ENCODE measurements at places on chromosomes 7 and 10. TPM values are rescaled to one million over a fixed set of nuclear protein-coding genes. Genes with fewer than 3 reads are reported as not detected.

GRCh38 chr7:6158424-6159096, 113.9 kb downstream of the CYTH3 start:
- no peak overlapping the region for H3K4me3 ChIP-seq
- no peaks in the 10 kb centered on the region for H3K36me3 ChIP-seq
- H3K27me3 ChIP-seq: no peaks in the 10 kb centered on the region

DNA sequence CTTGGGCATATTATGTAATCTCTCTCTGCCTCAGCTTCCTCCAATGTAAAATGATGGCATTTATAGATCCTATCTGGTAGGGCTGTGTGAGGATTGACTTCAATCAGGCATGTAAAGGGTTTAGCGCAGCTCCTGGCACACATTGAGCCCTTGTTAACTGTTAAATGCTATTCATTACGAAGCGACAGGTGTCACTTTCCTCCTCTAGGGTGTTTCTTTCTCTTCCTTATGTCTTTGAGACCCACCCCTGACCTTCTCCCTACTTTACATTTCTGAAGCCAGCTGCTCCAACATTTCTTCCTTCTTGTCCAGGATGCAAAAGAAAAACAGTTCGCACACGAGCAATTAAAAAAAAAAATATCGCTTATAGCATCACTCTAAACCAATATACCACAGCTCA, 5.7 kb upstream of the R3HCC1L start:
- no peak overlapping the region for H3K4me3 ChIP-seq
- DNase-seq: no peak
- no peak overlapping the region for H3K27ac ChIP-seq
- H3K36me3 ChIP-seq: no peaks in the 10 kb centered on the region
- no peaks in the 10 kb centered on the region for H3K4me1 ChIP-seq

GRCh38 chr10:132507956-132508490, 29.6 kb upstream of the INPP5A start:
- H3K4me1 ChIP-seq: no peaks in the 10 kb centered on the region
- no peak overlapping the region for H3K4me3 ChIP-seq
- DNase-seq: no peak
- H3K36me3 ChIP-seq: no peaks in the 10 kb centered on the region

DNA sequence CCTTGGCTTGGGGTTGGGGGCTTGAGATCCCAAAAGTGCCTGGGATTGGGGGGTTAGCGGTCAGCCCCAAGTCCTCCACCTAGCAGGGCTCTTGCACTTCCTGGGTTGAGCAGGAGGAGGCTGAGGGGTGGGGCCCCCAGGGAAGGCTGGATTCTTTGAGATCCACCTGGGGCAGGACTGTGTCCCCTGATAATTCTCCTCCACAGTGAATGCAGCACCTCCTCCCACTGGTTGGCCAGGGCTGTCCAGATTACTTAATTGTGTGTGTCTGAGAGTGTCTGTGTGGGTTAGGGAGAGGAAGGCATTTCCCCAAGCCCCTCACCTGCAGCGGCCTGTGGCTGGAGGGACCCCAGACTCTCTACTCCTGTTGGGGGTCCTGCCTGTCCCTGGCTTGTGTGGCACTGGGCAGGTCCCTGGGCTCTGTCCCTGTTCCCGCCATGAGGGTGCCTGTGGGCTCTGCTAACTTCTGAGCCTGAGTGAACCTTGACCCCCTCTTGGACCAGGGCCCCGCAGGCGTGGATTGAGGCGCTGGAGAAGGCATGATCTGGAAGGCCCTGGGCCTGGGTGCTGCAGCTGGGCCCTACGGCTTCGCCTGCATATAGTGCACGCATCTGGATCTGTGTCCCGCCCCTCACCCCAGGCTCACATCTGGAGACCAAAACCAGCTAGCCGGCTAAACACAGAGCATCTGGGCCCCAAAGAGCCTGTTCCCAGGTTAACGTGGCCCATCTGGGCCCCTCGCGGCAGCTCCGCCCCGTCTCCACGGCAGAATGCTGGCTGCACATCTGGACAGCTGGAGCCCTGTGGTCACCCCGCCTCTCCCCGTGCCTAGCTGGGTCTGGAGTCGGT, 10.4 kb downstream of the TMEM270 start:
- H3K4me1 ChIP-seq: no peaks in the 10 kb centered on the region
- no peak for DNase-seq
- no peak overlapping the region for H3K4me3 ChIP-seq
- H3K36me3 ChIP-seq: no peaks in the 10 kb centered on the region

- no peaks in the 10 kb centered on the region for H3K4me1 ChIP-seq
- peak; percentile 47 for DNase-seq
- H3K36me3 ChIP-seq: no peaks in the 10 kb centered on the region
- H3K27me3 ChIP-seq: no peaks in the 10 kb centered on the region
- H3K4me3 ChIP-seq: no peak overlapping the region
- no peak overlapping the region for H3K27ac ChIP-seq
Measured at GRCh38 chr10:71797533-71798307, 24.4 kb upstream of the VSIR start.

- H3K4me1 ChIP-seq: no peaks in the 10 kb centered on the region
- H3K4me3 ChIP-seq: no peak overlapping the region
- no peaks in the 10 kb centered on the region for H3K36me3 ChIP-seq
- no peak overlapping the region for H3K27ac ChIP-seq
- DNase-seq: no peak
- no peaks in the 10 kb centered on the region for H3K27me3 ChIP-seq
Measured at GRCh38 chr7:2159176-2159520, 73.6 kb downstream of the MAD1L1 start.

DNA sequence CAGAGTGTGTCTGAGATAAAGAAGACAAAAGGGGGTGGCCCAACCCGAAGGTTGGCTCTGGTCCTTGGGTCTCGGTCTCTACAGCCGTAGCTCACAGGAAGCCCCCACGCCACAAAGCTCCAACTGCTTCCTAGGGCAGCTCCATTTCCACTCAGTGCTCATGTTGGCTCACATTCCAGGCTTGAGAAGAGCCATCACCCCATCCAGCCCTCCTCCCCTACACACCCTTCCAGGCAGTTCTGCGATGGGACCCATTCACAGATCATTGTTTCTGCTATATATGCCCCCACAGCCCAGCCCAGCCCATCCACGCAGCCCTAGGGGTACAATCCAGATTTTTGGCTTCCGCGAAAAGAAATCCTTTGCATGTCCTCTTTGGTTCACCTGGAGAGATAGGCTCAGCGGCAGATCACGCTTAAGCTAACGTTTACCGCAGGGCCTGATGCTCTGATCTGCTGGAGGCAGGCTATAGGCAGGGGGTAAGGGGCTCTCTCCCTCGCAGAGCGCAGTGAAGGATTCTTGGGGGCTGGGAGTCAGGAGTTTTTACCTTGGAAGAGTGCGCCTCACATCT, 6.2 kb upstream of the HOXA11 start:
- no peak for DNase-seq
- no peaks in the 10 kb centered on the region for H3K4me1 ChIP-seq
- no peak overlapping the region for H3K4me3 ChIP-seq
- H3K36me3 ChIP-seq: no peaks in the 10 kb centered on the region
- H3K27ac ChIP-seq: no peak overlapping the region

DNA sequence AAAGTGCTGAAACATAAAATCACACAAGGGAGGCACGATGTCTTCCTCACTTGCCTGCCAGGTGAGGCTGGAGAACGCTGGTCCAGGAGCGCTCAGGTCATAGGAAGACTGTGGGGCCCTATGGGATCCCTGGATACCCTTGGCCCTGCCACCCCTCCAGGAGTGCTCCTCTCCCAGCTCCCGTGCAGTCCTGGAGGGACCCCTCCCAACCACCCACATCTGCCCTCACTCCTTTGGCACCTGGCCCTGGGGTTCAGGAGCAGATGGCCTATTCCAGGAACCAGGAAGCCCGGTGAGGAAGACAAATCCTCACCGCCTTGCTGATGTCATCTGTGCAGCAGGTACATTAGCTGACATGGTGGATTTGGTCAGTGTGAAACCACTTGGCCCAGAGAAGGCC, 3.7 kb upstream of the CXCL12 start:
- no peak overlapping the region for H3K4me3 ChIP-seq
- H3K36me3 ChIP-seq: no peaks in the 10 kb centered on the region
- DNase-seq: peak; percentile 26
- H3K27ac ChIP-seq: no peak overlapping the region

- DNase-seq: no peak
- no peaks in the 10 kb centered on the region for H3K27me3 ChIP-seq
- H3K4me1 ChIP-seq: no peaks in the 10 kb centered on the region
Measured at GRCh38 chr7:51647931-51648351, 331.3 kb upstream of the COBL start.

- no peak for DNase-seq
- H3K4me1 ChIP-seq: no peaks in the 10 kb centered on the region
- no peak overlapping the region for H3K27ac ChIP-seq
- no peaks in the 10 kb centered on the region for H3K36me3 ChIP-seq
- H3K4me3 ChIP-seq: no peak overlapping the region
Measured at GRCh38 chr10:53209944-53210611, 437.5 kb upstream of the MBL2 start.

Gene ARHGEF5
- 9.0 TPM for total RNA-seq

Gene HOXA11
- total RNA-seq: not detected

Gene PDK4
- 34.1 TPM for total RNA-seq

Gene IKZF1
- 24.4 TPM for total RNA-seq

Gene TIMM23B
- 24.0 TPM for total RNA-seq

Gene FAM107B
- 31.4 TPM for total RNA-seq

Measured in aorta (tissue), 5 donors.